Esophagus squamous epithelium (tissue), 5 donors: ENCODE measurements at places on chromosomes 12 and 14.

DNA sequence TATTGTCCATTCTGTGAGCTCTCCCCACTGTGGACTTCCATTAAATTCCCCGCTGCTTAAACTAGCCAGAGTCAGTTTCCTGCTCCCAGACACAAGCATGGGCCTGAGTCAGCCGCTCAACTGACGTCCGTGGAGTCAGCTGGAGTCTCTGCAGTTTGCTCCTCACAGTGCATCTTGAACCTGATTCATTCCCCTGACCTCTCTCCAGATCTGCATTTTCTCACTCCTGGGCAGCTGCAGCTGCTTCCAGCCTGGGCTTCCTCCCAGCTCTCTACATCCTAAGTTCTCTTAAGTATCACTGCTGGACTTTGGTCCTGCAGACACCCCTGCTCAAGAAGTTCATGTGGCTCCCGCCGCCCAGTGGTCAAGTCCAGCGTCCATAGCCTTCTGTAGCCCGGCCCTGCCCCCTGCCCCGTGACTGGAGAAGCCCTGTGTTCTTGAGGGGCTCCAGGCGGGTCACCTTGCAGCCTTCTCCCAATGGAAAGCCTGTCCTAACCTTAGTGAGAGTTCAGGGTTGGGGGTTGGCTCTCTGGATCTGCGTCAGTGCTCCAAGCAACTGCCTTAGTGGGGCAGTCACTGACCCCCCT lies 20.0 kb downstream of the NFKBIA start:
- no peak for DNase-seq

DNA sequence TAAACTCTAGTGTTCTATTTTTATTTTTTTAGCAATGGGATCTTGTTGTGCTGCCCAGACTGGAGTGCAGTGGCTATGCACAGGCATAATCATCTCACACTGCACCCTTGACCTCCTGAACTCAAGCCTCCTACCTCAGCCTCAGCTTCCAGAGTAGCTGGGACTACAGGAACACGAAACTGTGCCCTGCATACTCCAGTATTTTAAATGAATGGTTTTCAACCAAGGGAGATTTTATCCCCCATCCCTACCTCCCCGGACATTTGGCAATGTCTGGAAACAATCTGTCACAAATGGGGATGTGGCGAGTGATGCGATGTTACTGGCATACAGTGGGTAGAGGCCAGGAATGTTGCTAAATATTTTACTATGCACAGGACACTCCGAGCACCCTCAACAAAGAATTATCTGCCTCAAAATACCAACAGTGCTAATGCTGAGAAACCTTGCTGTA lies 2.1 kb downstream of the CBX5 start:
- DNase-seq, result no peak

- DNase-seq, result no peak
These were observed 183.1 kb downstream of the KLHL28 start for GRCh38 chr14:44778604-44779003.

GRCh38 chr12:4168036-4168435 lies 105.5 kb upstream of the CCND2 start:
- DNase-seq, result no peak

DNA sequence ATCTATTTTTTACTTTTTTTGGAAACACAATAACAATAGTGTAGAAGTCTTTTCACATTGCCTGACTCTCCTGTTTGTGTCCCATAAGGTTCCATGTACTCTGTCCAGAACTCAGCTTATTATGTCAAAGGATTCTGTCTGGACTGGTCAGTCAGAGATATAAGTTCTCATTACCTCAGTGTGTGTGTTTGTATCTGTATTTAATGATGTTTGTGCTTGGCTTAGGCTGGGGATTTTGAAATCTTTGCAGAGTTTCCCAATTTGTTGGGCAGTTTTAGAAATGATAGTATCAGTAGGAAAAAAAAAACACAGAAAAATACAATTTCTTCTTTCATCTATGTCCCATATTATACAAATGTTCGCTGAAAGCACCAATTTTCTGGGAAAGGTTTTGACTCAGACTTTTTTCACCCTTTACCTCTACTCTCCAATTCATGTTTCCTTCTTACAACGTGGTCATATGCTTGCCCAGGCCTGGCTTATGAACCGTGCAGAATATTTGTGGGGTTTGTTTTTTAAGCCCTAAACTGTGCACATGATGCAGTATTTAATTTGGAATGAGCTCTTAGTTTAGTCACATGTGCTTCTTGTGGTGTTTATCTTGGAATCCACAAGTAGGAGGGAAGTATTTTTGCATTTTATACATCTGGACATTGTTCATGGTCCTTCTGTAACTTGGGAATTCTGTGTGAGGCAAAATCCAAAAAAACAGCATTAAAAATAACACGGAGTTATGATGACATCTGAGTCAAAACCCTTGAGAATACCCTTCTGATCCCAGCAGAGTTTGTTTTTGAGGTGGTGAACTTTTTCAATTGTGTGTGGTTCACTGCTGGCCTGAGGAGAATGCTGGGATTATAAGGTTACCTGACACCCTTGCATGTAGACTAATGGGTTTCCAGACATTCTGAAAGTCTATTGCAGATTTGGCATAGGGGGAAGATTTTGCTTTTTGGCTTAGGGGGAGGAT lies 121.2 kb downstream of the RAD51B start:
- DNase-seq, result no peak

DNA sequence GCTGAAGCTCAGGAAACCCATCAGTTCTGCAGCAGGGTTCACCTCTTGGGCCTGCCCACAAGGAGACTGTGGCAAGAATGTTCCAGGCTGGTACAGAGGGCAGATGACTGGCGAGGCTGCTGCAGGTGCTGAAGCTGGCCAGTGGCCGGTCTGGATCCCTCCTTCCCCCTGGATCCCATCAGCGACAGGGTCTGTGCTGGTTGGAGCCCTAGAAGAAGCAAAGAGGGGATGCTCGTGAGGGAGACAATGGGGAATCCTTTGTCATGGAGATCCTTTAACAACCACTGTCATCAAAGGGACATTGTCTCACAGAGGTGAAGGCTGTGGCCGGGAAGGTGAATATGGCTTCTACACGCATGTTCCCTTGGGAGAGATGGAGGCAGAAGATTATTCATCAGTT lies 211.4 kb upstream of the TMEM132C start:
- no peak for DNase-seq

GRCh38 chr12:110885152-110885840 lies 35.1 kb downstream of the MYL2 start:
- no peak for DNase-seq

- DNase-seq, result no peak
These were observed 47.0 kb upstream of the PDZRN4 start for GRCh38 chr12:41141104-41141503.

GRCh38 chr12:5505751-5506150 lies 73.8 kb downstream of the NTF3 start:
- no peak for DNase-seq

DNA sequence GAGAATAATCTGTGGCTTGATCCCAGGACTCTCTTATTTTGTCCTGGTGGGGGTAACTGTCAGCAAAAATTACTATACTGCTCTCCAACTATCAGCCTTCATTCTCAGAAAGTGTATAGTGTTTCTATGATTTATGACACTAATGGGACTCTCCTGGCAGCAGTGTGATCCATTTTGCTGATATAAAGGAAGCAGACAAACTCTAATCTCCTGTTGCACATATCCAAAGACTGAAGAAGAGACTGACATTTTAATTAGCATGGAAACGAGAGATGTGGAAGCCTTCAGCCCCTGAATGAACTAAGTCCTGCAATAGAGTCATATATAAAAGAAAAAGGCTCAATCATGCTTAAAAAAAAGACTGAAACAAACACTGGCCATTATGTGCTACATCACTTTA lies 127.8 kb upstream of the SSTR1 start:
- no peak for DNase-seq

DNA sequence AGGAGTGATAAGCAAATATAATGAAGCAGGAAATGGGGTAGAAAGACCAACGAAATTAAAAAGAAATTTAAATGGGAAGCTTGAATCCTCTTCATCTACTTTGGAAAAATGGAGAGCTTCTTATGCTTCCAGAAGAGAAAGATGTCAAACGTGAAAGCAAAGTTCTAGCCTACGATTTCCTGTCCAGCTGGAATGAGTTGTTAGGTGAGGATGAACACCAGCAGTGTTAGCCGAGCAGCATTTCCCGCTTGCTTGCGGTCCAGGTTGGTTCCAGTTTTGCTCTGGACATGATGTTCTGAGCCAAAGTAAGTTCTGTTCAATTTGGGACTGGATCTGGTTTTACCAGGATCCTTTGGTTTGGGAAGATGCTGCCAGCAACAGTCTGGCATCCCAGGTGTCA lies 78.9 kb downstream of the DACT1 start:
- DNase-seq, result no peak

DNA sequence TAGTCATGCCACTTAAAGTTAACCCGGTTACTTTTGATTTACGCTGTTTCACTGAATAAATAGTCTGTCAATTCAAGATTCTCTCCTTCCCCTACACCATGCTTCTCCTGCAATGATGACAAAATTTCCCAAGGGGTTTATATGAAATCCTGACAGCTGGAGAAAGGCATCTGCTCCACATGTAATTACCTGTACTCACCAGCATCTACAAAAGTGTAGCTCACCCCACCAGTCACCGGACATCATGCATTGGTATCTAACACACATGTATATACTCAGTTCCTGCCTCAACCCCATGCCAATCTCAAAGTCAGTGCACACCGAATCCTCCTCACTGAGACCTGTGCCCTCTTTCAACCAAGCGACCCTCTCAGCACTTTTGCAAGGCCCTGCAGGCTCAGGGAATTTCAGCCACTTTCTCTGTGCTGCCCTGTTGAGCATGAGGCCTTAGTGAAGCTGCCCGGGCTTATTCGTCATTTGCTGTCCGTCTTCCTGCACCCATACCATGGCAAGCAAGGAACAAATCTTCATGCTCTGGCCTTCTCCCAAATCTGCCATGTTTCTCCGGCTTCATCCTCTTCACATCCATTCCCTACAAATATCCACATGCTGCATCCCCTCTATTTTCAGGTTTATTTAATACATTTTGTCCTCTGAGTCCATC lies 131.6 kb downstream of the SEC23A start:
- DNase-seq, result no peak

- no peak for DNase-seq
These were observed 2.6 kb downstream of the TMTC1 start for GRCh38 chr12:29781188-29781587.

DNA sequence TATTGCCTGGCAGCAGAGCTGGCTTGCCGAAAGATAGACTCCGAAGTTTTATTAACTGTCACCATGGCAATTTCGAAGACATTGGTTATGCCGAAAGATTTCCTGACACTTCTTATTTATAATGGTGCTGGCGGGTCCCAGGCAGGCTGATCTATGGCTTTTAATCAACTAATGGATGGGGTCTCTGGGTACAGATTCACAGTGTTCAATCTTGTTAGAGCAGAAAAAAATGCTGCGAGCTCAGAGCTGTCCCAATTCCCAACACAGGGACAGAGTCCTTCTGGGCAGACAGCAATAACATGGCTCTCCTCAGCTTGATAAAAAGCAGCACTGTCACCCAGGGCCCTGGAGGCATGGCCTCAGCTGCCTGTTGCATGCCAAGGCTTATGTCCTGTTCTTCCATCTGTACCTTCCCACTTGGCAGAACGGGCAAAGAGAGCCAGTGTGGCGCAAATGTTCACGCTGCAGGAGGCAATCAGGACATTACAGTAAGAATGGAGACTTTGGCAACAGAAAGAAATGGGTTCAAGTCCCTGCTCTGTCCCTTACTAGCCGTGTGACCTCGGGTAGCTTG lies 228.2 kb upstream of the PWP1 start:
- DNase-seq, result no peak

DNA sequence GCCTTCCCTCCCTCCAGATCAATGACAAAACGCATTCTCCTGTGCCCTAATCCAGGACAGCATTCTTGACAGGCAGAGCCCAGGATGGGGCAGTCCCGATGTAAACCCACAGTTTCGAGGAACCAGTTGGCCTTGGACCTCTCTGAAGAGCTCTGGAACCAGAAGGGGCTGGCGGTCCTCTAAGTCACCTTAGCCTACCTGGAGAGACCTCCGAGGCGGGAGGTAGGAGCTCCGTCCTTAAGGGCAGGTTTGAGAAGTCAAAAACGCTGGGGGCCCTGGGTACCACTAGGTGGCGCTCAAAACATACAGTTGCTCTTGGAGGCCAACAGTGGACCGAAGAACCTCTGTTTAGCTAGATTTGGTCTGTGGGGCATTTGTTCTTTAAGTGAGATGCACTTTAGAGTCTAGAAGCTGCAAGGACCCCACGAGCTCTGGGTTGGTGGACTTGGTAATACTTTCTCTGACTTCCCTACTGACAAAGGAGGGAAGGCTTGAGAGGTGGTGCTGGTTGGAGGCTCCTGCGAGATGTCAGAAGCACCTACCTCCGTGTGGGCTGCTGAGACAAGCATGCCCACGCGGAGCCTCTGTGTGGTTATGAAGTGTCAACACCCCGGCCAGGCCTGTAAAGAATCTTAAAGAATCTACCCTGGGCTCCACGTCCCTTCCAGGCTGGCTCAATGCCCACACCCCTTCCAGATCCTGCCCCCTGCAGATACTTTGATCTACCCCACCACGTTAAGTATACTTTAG lies 74.8 kb upstream of the CHST11 start:
- peak; percentile 9 for DNase-seq

- no peak for DNase-seq
These were observed 94.8 kb downstream of the LRP6 start for GRCh38 chr12:12171991-12172511.

GRCh38 chr14:74658535-74659131 lies 46.6 kb upstream of the LTBP2 start:
- no peak for DNase-seq

DNA sequence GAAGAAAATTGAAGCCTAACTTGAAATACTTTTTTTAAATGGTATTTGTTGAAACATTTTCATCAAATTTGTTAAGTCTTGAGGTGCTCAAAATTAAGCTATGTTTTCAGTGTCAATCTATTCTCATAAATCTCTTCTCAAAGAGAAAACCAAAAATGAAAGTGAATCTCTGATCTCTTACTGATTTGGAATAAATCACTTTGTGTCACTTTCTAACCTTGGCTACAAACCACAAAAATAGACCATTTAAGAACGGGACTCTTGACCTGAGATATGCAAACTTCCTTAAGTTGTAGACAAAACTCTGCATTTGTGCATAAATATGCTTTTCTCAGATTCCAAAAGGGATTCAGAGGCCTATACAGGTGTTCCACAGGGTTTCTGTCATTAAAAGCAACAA lies 192.9 kb downstream of the SEC23A start:
- no peak for DNase-seq

DNA sequence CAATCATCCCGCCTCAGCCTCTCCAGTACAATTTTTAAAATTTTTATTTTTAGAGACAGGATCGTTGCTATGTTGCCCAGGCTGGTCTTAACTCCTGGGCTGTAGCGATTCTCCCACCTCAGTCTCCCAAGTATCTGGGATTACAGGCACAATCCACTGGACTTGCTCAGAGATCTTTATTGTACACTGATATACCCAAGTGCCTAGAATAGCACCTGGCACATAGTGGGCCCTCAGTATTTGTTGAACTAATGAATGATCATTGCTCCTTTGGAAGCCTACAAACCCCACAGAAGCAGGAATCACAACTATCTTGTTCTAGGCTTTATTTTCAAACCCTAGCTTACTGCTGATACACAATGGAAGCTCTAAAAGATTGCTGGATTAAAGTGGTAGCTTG lies 1.9 kb upstream of the PNN start:
- no peak for DNase-seq

GRCh38 chr12:116876151-116876869 lies 4.9 kb downstream of the HRK start:
- no peak for DNase-seq

- no peak for DNase-seq
These were observed 123.5 kb upstream of the CAND1 start for GRCh38 chr12:67145692-67146091.
